ENCODE measurements at places on chromosomes 7 and 10.

GRCh38 chr10:42953684-42954674 is 122.9 kb upstream of the RET start:
- no peak for DNase-seq

GRCh38 chr7:112199672-112200071 is 6.5 kb downstream of the DOCK4 start:
- no peak for DNase-seq

GRCh38 chr10:31099094-31099493 is 67.4 kb upstream of the ZNF438 start:
- no peak for DNase-seq

DNA sequence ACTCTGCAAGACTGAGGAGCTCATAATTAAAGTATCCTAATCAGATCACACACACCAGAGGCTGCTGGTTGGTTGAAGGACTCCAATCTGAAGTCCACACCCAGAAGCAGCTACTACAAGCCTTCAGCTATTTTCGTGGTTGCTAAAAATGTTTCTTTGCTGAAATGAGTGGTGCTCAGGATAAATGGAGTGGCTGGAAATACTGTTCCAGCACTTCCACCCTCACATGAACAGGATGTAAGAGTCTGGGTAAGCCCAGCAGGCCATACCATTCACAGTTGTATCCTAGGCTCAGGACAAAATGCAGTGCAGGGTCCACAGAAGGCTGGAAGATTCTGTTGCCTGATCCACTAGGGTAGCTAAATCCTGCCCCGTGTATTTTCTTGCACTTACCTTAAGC is 34.1 kb downstream of the AFAP1L2 start:
- DNase-seq: no peak

DNA sequence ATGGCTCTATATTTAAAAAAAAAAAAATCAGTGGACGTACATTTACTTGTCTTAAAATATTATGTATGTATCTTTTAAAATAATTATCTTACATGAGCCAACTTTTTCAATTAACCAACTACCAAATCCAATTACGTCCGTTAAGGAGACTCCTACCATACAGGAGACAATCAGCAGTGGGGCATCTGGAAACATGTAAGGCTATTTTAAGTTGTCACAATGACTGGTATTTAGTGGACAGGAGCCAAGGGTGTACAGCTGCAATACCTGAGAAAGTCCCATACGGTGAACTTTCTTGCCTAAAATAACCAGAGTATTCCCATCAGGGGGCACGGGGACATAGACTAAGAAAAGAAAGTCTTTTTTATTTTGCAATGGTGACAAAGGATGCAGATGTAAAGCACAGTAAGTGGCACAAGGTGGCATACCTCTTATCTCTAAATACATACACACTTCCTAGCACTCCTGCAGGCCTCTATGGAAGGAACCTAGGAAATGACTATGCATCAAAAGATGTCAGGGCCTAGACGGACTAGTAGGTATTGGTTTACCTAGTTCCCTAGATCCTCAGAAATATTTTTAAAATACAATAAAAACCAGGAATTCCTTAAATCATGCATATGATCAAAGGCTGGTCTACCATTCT is 16.0 kb upstream of the TLL2 start:
- DNase-seq: no peak

DNA sequence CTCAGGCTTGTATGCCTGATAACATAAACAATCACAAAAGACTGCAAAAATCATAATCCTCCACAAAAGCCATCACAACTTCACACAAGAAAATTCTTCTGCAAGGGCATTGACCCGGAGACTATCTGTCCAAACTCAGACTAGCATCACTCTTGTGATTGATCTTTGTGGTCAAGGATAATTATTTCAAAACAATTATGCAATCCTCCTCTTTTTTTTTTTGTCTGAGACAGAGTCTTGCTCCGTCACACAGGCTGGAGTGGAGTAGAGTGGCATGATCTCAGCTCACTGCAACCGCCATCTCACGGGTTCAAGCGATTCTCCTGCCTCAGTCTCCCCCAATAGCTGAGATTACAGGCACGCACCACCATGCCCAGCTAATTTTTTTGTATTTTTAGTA is 22.2 kb downstream of the CDNF start:
- DNase-seq: no peak

GRCh38 chr10:132664407-132664806 is 121.5 kb downstream of the NKX6-2 start:
- DNase-seq: no peak

DNA sequence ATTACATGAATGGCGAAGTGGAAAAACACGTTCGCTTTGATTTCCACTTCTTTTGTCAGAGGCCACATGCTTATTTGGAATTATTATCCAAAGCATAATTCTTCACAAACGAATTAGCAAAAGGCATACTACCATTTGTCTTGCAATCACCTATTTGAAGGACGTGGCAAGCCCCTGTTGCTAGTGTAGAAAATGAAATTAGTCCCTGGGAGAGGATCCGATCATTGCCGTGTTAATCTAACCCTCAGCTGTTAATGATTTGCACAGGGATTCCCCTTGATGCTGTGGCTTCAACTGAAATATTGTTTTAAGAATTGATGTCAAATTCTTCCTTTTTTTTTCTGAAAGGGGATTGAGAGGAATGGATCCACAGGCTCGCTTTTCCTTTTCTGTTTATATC is 4.6 kb downstream of the AGMO start:
- no peak for DNase-seq

DNA sequence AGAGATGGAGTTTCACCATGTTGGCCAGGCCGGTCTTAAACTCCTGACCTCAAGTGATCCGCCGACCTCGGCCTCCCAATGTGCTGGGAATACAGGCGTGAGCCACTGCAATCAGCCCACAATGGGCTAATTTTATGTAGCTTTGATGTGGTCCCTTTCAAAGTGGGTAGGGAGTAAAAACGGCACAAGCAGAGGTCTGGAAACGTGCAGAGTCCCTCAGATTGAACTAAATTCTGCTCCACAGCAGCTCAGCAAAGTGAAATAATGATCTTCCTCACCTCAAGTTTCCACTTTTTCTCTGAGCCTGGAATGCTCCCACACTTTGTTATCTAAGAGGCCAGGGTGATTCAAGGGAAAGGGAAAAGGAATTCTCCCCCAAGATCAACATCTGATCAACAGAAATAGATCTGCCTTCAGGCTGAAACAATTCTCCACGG is 6.1 kb downstream of the CCDC3 start:
- DNase-seq: no peak

DNA sequence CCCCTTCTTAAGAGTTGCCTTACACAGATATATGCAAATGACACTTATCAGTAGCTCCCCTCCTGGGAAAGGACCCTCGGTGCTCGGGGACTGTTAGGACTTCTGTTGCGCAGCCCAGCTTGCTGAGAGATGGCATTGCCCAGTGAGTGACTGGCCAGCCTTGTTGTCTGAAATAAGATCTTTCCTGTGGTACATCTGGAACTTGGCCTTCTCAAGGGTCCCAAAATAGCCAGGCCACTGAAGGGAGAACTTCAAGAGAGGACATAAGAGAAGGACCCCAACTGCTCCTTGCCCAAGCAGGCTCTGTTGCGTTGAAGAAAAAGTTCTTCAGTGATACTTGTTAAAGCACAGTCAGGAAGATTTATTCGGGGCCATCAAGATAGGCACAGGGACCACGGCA is 17.3 kb downstream of the BAG3 start:
- no peak for DNase-seq

Data from 8988T (cell line).